NCI-H187 (cell line): ENCODE measurements at places on chromosomes 3 and 15.
A peak's percentile ranks its signal among the peaks of the same experiment; 100 is the strongest.

DNA sequence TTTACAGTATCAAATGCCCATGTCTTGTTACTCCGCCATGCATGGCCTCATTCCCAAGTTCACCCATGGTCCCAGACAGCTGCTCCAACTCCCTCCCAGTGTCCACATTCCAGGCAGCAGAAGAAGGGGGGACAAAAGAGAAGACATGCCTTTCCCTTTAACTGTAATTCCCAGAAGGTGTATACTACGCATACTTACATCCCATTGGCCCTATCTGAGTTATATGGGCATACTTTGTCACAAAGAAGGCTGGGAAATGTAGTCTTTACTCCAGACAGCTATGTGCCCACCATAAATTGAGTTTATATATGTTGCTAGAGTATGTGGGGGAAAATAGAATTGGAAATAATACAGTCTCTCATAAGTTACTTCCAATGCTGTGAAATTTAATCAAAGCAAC is 70.5 kb downstream of the ERC2 start:
- no peak for DNase-seq

DNA sequence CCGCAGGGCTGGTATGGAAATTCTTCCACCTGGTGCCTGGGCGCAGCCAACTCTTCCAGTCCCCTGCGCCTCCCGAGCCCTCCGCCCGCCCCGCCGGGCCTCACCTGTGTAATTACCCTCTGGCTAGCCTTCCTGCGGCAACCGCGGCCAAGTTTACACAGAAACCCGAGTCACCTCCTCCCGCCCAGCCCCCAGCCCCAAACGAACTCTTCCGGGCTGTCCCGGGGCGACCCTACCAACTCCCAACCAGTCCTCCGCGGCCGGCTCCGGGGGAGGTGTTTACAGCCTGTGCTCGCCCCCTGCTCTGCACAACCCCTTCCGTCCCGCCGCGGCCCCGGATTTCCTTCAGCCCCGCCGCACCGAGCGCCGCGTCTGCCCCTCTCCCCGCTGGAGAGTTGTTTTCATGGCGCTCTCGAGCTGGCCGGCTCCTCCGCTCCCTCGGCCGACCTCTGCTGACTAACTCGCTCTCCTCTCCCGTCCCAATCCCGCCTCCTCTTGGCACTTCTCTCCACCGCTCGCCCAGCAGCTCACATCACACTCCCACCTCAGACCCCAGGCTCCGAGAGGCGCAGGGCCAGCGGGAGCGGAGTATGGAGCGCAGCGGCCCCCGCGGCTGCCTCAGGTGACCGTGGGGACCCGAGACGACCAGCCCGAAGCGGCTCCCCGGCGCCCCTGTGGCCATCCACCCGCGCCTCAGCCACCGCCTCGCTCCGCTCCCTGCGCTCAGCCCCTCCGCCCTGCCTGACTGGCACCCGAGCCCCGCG is 538 bp downstream of the ATOSA start:
- DNase-seq: peak; percentile 15

GRCh38 chr3:195064300-195064931 is 206.5 kb downstream of the XXYLT1 start:
- DNase-seq: no peak

DNA sequence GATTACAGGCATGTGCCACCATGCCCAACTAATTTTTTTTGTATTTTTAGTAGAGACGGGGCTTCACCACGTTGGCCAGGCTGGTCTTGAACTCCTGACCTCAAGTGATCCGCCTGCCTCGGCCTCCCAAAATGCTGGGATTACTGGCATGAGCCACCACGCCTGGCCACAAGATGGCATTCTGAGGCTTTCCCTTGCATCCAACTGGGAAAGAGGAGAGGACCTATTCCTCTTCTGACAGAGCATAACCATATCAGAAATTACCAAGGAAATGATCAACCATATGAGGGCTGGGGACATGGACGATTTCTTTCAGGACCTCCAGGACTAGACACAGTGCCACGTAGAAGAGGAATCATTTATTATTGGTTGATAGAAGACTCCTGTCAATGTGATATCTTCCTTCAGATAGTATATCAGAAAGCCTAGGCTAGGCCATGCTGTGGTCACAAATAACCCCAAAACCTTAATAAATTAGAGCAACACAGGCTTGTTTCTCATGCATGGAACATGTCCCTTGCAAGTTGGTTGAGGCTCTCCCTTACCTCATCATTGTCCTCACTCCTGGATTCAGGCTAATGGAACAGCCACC is 372.3 kb upstream of the IL12A start:
- no peak for DNase-seq

- DNase-seq: no peak
Observed at GRCh38 chr15:90705212-90705611, 11.9 kb upstream of the BLM start.

GRCh38 chr15:47506329-47507100 is 210.8 kb upstream of the SEMA6D start:
- peak; percentile 63 for DNase-seq

DNA sequence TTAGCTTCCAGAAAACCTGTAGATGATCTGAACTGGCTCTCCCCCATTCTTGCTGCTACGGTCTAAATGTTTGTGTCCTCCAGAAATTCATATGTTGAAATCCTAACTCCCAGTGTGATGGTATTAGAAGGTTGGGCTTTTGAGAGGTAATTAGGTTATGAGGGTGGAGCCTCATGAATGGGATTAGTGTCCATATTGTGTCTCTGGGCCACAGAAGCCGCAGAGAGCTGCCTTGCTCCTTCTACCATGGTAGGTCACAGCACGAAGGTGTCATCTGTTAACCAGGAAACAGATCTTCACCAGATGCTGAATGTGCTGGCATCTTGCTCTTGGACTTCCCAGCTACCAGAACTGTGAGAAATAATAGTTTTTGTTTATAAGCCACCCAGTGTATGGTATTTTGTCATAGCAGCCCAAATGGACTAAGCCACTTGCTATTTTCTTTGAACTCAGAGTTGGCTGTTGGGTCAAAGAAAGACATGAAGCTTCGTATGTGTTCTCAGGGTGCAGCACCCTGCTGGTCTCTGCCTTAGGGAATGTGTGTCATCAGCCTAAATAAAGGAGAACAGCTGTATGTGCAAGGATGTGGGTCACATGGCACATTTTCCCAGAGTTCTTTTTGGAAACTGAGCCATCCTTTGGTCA is 317.5 kb upstream of the SLCO3A1 start:
- DNase-seq: no peak

DNA sequence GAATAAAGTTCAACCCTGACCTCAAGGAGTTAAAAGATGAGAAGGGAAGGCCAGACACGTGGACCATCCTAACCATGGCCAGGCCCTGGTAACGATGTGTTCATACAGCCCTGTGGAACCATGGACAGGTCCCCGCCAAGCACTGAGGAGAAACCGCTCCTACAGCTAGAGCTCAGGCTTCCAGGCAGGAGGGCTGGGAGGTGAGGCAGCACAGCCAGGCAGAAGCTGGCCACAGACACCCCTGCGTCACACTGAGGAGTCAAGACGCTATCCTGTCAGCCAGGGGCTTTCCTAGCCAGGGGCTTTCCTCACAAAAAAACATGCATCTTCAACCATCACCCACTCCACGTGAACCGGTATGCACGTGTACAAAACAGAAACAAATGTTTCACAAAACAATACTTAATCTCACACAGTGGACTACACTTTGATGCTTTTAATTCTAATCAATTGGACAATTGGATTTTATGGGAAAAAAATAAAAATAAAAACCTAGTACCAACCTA is 73.2 kb downstream of the TBC1D2B start:
- no peak for DNase-seq

- no peak for DNase-seq
Observed at GRCh38 chr3:195416795-195417194, 26.0 kb downstream of the ACAP2 start.

- DNase-seq: no peak
Observed at GRCh38 chr3:113174801-113175485, 36.4 kb upstream of the BOC start.

DNA sequence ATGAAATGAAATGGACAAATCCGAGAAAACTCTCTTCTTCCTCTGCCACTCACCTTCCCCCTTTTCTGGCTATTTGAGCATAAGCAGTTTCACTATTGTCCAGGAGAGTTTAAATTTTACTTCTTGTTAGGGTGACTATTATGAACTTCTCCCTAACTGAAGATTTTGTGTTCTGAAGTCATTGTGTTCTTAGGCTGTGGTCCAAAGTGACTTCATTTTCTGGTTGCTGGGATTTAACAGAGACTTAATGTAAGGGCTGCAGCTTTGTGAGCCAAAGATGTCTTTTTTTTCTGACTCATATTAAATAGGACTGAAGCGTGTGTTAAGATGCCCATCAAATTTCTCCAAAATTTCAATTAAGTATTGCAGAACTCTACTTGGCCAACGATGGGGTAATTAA is 46.5 kb upstream of the FSTL1 start:
- DNase-seq: no peak

GRCh38 chr3:156151824-156152428 is 31.5 kb downstream of the KCNAB1 start:
- peak; percentile 41 for DNase-seq

DNA sequence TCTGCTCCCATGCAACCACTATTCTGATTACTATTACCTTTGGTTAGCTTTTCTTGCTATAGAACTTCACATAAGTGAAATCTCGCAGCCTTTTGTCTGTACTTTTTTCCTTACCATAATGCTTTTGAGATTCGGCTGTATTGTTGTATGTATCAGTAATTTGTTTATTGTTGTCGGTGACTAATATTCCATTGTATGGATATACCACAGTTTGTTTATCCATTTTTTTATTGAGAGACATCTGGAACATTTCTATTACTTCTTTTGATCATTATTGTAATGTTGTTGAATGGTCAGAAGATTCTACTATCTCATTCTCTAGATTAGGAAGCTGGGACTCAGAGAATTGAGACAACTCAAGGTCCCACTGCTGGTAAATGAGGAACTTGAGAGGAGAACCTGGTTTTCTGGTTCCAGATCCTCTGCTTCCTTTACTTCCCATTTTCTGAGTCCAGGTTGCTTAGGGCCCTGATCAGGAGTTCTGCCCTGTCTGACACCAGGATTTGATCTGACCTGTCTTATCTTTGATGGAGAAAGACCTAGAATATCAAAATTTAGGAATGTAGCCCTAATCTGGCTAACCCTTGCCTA is 18.2 kb upstream of the SPTSSB start:
- DNase-seq: no peak

DNA sequence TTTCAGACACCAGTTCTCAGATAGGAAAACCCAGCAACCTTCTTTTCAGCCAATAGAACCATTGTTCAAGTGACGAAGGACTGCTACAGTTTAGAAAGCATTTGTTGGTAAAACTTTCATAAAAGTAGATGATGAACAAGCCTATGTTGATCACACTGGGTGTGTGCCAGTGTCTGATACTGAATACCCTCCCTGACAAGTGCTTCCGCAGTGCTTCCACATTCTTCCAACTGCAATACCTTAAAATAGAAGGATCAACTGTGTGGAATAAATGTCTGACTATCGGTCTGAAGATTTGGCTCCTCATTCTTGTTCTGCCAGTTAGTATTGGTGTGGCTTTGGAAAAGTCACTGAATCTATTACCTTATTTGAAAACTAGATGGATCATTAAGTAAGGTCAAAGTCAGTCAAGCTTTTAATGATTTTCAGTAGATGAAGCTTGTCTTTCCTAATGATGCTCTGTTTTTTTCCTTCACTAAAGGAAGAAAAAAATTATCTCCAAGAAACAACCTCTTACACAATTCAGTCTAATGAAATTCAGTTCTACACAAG is 479.4 kb upstream of the CBLB start:
- no peak for DNase-seq

GRCh38 chr3:163951397-163951987 is 1126.8 kb downstream of the SI start:
- DNase-seq: no peak

GRCh38 chr3:158718490-158719170 is 13.6 kb downstream of the RARRES1 start:
- no peak for DNase-seq

GRCh38 chr15:52171386-52171785 is 19.8 kb downstream of the GNB5 start:
- DNase-seq: no peak

- DNase-seq: no peak
Observed at GRCh38 chr15:85673326-85673725, 121.4 kb downstream of the KLHL25 start.

DNA sequence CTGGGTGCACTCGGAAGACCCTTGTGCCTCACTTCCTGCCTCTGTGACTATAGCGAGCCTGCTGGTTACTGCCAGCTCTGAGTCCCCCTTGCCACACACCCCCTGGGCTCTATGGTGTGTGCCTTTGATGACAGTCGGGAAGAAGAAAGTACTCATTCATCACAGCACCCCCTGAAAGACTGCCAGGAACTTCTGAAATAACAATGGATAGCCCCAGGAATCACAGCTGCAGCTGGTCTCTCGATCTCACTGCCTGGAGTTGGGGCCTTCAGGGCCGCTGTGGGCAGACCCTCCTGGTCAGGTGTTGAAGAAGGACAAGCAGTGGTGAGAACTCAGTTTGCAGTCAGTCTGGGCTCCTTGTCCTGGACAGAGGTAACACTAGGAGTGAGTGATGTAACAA is 9.8 kb upstream of the RPP14 start:
- DNase-seq: no peak

GRCh38 chr3:189289251-189289650 is 117.5 kb downstream of the TPRG1 start:
- no peak for DNase-seq

- no peak for DNase-seq
Observed at GRCh38 chr15:67976506-67977073, 77.5 kb upstream of the PIAS1 start.

DNA sequence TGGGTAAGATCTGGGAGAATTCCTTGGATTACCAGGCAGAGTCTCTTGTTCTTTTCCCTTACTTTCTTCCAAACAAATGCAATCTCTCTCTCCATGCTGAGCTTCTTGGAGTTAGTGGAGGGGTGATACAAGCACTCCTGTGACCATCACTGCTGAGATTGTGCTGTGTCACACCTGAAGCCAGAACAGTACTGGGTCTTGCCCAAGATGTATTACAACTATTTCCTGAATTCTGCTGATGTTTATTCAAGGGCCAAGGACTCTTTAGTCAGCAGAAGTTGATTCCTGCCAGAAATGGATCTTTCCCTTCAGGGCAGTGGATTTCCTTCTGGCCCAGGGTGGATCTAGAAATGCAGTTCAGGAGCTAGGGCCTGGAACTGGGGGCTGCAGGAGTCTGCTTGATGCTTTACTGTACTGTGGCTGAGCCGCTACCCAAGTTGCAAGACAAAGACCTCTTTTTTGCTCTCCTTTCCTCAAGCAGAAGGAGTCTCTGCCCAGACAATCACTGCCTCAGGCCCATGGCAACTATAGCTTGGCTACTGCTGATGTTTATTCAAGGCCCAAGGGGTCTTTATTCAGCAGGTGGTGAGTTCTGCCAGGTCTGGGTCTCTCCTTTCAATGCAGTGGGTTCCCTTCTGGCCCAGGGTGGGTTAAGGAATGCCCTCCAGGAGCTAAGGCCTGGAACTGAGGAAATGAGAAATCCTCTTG is 98.8 kb downstream of the SH3GL3 start:
- DNase-seq: no peak

GRCh38 chr3:71119171-71119570 is 464.4 kb downstream of the FOXP1 start:
- DNase-seq: no peak

GRCh38 chr15:91572110-91572509 is 281.4 kb upstream of the SLCO3A1 start:
- peak; percentile 88 for DNase-seq

- DNase-seq: no peak
Observed at GRCh38 chr3:147411815-147412241, 2.7 kb downstream of the ZIC1 start.

GRCh38 chr3:74053970-74054516 is 429.3 kb upstream of the PDZRN3 start:
- no peak for DNase-seq

GRCh38 chr3:120157113-120157512 is 62.9 kb upstream of the GSK3B start:
- DNase-seq: no peak
